ENCODE measurements at places on chromosomes 2 and 18.
A peak's percentile ranks its signal among the peaks of the same experiment; 100 is the strongest.

DNA sequence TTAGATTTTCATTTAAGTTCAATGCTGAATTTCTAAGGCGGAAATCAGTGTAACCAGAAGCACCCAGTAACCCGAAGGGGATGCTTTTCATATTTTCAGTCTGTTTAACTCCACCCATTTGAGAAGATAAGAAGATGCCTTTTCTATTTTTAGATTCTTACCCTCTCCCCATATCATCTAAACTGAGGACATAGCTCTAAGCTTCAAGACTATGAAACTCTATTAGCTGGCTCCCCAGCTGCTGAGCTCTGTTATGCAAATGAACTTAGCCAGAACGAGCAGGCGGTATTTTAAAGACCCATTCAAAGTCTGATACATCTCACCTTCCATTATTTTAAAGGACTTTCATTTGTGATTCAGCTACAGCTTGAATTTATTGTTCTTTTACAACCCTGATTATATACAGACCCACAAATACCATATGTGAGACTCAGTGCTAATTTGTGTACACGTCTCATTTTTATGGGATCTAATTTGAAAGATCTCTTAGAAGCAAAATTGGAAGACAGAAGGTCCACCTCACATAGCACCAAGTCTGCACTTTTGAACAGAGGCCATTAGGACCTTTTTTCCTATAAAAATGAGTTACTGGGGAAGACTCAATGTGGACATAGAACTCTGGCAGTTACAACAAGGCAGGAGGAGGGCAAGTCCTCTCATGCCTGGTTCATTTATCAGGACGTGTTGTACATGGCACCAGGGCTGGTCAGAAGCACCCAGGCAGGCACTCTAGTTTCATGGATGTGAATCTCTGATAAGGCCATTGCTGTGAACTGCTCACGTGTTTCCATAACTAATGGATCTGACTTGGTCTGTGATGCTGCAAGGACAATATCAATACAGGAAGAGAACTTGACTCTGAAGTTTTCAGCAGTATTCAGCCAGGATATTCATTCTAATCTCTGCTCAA lies 16.3 kb downstream of the CDC42EP3 start:
- peak; percentile 42 for DNase-seq

GRCh38 chr2:229273723-229274338 lies 2.7 kb upstream of the PID1 start:
- DNase-seq, result peak; percentile 27

- no peak for DNase-seq
These were observed 56.1 kb upstream of the FHL2 start for GRCh38 chr2:105454801-105455485.

GRCh38 chr2:171578127-171578803 lies 56.0 kb downstream of the CYBRD1 start:
- no peak for DNase-seq

DNA sequence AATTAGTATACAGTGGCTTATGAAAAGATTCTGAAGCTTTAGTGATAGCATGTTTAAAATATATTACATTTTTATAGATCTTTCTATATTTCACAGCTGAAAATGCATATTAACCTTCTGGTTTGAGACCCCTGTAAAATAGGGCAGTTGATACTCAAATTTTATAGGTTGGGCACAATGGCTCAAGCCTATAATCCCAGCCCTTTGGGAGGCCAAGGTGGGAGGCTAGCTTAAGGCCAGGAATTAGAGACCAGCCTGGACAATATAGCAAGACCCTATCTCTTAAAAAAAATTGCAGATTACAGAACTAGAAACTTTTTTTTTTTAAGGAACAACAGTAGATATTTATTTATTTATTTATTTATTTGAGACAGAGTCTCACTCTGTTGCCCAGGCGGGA lies 31.2 kb downstream of the NBEAL1 start:
- no peak for DNase-seq

DNA sequence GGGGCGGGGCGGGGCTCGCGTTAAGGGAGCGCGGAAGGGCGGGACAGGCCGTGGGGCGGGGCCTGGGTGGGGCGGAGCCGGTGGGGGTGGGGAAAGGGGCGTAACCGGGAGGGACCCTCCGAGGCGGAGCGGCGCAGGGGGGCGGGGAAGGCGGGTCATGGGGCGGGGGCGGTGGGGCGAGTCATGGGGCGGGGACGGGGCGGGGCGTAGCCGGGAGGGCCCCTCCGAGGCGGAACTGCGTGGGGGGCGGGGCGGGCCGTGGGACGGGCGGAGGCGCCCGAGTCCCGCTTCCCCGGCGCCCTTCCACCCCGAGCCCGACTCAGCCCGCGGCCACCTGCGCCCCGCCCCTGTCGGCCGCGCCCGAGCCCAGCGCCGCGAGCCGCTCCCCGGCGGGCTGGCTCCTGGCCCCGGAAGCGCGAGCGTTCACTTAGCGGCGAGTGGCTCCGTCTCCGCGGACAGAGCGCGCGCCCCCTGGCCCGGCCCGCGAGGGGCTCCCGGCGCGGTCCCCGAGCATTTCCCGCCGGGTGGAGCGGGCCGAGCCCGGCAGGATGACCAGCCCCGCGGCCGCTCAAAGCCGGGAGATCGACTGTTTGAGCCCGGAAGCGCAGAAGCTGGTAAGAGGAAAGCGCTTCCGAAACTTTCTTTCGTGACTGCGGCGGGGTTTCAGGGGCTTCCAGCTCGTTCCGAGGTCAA lies 64.7 kb downstream of the LRRFIP1 start:
- peak; percentile 77 for DNase-seq

GRCh38 chr2:75113231-75113869 lies 86.0 kb downstream of the TACR1 start:
- no peak for DNase-seq

DNA sequence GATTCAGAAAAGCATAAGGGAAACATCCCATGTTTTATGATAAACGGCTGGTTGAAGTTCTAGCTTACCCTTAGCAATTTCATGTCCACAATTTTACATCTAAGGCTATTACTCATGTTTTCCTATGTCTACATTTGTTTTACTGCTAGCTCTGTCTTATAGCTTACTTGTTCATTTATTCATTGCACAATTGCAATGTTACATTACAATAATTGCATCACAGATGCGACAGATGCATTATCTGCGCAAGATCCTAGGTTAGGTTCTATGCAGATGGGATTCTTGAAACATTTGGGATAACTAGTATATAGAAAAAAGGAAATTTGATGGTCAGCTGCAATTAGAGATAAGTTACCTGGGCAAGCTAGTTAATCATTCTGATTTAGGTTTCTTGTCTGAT lies 108.4 kb downstream of the ARHGAP28 start:
- no peak for DNase-seq

GRCh38 chr2:134445985-134446382 lies 192.1 kb downstream of the MGAT5 start:
- DNase-seq, result no peak

DNA sequence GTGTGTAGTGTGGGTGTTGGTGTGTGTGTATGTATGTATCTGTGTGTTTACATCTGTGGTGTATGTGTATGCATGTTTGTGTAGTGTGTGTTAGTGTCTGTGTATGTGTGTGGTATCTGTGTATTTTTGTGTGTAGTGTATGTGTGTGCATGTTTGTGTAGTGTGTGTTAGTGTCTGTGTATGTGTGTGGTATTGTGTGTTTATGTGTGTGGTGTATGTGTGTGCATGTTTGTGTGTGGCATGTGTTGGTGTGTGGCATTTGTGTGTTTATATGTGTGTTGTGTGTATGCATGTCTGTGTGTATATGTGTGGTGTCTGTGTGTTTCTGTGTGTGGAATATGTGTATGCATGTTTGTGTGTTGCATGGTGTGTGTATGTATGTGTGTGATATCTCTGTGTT lies 96.4 kb downstream of the CMPK2 start:
- DNase-seq, result no peak

DNA sequence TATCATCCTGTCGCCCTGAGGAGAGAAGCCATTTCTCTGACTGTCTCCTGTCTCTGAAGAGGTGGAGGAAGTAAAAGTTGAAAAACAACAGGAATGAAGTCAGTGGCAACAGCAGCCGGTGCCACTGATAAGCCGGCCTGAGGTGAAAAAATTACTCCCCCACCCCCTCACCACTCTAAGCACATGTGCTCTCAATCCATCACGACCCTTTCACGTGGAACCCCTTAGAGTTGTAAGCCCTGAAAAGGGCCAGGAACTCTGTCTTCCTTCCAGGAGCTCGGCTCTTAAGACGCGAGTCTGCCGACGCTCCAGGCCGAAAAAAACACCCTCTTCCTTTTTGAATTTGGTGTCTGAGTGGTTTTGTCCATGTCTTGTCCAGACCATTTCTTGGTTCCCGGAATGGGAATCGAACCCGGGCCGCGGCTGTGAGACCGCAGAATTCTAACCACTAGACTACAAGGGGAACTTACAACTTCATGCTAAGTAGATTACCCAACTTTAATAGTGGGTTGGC lies 40.7 kb upstream of the TRIM43 start:
- DNase-seq, result no peak

GRCh38 chr18:33427549-33427948 lies 13.0 kb downstream of the CCDC178 start:
- no peak for DNase-seq

- DNase-seq, result peak; percentile 4
These were observed 316.8 kb upstream of the KCNH7 start for GRCh38 chr2:163155279-163155883.

GRCh38 chr2:234139755-234140154 lies 89.3 kb downstream of the SPP2 start:
- DNase-seq, result no peak
